CD4-positive, alpha-beta T cell treated with Interleukin-12 subunit alpha and Interleukin-12 subunit beta, for 1 hour (primary cell): ENCODE measurements at places on chromosomes 12 and 14.
A peak's percentile ranks its signal among the peaks of the same experiment; 100 is the strongest.

GRCh38 chr14:20855652-20856291 lies 35.4 kb upstream of the RNASE3 start:
- peak; percentile 68 for DNase-seq

GRCh38 chr12:26118308-26118707 lies 6.5 kb downstream of the BHLHE41 start:
- DNase-seq = no peak

DNA sequence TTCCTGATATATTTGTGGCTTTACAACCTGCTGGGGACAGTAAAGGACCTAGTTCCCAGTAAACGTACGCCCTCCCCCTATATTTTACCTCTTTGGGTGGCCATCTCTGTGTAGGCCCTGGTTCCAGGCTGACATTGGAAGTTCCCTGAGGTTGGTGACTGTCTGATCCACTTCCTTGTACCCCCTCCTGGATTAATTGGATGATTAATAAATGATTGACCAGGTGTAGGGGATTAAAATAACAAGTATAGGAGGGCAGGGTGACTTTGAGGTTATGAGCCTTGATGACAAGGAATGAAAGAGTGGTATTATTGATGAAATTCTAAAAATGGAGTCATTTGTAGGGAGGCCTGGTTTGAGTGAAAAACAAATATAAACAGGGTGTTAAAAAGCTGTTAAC lies 9.6 kb downstream of the SUSD6 start:
- DNase-seq = no peak

- no peak for DNase-seq
Observed at GRCh38 chr12:94812345-94812744, 162.0 kb upstream of the TMCC3 start.

- DNase-seq = no peak
Observed at GRCh38 chr14:71119832-71120231, 212.6 kb downstream of the PCNX1 start.

DNA sequence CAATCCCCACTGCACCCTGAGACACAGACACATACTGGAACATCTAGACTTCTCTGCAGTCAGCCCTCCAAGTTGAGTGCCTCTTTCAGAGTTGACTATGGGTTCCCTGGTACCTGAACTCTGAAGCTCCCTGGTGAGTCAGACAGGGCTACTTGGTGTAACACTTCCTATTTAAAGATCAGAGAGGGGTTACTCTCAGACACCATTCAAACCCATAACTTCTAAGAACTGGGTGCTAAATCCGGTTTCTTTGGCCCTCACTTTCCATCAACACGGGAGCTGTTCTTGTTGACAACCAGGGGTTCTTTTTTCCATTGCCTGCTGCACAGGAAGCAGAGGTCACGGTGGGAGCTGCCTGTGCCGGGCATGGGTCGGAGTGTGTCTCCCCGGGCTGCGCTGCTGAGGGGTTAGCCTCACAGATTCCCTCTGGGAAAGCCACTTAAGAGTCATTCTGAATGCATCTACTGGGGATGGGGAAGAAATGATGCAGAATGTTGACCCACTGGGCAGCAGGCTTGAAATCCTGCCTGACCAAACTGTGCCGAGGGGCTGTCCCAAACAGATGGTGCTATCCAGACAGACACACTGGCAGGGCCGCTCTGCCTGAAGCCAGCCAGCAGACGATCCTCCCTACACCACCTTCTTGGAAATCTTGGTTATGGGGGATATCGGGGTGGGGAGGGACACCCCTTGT lies 74.1 kb downstream of the PITPNM2 start:
- DNase-seq = peak; percentile 53

GRCh38 chr14:72742118-72742837 lies 151.6 kb downstream of the DPF3 start:
- DNase-seq = no peak

- no peak for DNase-seq
Observed at GRCh38 chr14:54593860-54594259, 26.9 kb downstream of the SAMD4A start.

DNA sequence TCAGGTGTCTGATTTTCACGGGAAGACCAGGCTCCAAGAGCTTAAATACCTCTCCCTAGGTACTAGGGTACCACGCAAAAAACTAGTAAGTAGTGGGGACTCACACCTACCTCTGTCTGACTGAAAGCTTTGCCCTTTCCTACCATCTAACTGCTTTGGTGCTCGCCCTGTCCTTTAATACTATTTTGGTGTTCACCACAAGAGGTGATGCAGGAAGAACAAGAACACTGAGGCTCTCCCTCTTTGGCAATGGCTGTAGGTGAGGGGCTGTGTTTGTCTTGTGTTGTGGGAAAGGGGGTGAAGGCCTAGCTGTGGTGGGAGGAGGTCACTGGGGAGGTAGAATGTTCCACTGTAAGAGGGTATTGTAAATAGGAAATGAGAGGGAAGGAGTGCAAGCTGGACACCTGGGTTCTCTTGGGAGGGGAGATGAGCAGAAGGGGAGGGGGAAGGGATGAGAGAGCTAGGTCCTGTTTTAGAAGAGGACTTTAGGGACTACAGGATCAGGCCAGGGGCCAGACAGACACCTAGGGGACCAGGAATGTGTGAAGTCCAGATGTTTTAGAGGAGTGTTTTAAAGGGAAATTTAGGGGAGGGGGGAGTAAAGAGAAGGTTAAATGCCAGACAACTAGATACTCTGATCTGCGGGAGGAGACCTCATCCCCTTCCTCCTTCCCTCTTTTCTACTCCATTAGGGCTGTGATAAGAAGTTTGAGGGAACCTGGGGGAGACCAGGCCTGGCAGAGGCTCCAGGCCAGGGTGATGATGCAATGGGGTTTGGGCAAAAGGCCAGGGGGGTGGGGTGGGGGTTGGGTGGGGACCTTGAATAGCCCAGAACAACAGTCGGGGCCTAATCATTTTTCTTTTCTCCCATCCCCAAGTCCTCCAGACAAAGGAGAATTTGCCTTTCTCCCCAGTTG lies 2.1 kb downstream of the ITGA5 start:
- peak; percentile 48 for DNase-seq

GRCh38 chr12:3145033-3145432 lies 67.9 kb downstream of the TSPAN9 start:
- DNase-seq = no peak

- no peak for DNase-seq
Observed at GRCh38 chr14:32259368-32260013, 56.4 kb upstream of the RNU6-8 start.

DNA sequence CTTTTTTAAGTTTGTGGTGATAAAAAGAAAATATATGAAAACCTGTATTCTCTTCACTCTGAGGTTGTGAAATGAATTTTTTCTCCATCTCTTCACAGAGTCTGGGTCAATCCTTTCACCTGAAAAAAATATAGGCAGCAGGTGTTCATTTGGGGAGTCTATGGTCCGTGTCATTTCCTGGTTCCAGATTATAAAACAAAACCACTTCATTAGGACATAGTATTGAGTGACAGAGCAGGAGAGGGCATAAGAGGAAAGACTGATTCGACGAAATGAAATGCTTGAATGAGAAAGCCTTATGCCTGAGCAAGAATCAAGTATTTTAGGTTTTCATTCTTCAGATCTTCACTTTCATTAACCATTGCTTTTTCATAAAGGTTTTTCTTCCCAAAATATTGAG lies 51.8 kb upstream of the NUAK1 start:
- DNase-seq = no peak

DNA sequence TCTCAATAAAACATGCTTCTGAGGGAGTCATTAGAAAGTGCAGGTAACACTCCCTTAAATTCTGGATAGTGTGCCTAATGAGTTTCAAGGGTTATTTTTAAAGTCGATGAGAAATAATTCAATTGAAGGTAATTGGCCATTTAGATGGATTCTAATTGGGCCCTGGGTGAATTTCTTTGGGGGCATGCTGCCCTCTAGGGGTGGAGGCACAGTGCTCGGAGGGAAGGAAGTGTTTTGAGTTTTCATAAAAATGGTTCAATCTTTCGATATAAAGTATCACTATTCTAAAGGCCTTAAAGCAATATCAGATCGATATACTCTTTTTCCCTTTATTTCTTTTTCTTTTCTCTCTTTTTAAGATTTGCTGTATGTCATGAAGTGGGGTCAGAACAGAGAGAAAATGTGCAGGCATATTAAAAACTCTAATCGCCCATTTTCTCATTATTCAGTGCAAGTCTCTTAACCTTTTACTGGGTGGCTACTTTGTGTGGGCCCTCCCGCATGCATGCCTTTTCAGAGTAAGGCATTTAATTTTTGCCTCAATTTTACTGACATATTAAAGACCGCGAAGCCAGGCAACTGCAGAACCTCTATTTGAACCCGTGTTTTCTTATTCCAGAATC lies 25.5 kb downstream of the NKX2-8 start:
- peak; percentile 5 for DNase-seq

DNA sequence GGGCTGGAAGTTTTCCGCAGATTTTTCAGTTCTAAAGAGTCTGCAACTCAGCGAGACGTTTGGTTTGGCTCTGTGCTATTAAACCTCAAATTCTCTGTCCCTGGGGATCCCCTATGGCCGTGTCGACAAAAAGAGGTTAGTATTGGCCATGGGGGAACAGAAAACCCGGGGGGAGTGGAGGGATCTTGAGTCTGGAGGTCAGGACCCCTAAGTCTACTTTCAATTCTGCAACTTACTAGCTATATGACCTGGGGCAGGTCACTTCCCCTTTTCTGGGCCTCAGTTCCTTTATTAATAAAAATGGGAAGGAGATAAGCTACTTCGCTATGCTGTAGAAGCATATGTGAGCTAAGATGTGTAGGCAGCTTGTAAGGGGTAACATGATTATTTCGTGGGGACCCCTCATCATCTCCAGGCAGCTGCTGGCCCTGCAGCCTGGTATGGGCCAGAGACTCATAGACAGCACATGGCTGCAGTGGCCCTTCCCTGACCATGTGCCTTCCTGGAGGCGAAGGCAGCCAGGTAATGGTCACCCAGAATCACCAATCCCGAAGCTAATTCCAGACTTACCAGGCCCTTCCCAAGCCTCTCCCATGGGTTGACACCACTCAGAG lies 8.6 kb downstream of the ASB2 start:
- no peak for DNase-seq

- DNase-seq = no peak
Observed at GRCh38 chr14:102189874-102190273, 50.2 kb downstream of the WDR20 start.

- DNase-seq = no peak
Observed at GRCh38 chr12:52032446-52032803, 18.8 kb upstream of the NR4A1 start.

- DNase-seq = no peak
Observed at GRCh38 chr12:95959107-95959506, 16.0 kb downstream of the AMDHD1 start.

GRCh38 chr12:40382217-40382616 lies 157.4 kb downstream of the LRRK2 start:
- no peak for DNase-seq

DNA sequence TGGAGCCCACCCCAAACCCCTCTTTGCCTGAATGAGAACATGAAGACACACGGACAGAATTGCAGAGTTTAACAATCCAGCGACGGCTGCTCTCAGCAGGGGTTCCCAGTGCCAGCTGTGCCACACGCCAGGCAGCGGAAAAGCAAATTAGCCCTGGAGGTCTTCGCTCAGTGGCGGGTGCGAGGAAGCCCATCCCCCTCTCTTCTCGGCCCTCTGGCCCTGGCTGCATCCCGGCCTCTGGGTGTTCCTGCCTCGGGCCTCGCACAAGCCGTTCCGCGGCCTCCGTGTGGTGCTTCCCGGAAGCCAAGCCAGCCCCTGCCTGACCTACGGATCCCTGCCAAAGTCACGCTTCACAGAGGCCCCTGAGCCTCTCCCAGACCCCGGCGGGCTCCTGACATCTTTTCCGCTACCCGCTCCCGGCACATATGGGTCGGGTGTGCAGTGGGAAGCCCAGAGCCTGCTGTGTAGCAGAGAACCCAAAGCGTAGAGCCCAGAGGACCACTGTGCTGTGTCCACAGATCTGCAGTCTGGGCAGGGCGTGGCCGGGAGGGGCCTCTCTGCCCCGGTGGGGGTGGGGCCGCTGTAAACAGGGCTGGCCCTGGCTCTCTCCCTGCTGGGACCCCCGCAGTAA lies 70.7 kb upstream of the GALNT9 start:
- DNase-seq = no peak

- peak; percentile 11 for DNase-seq
Observed at GRCh38 chr14:59870277-59871165, at the start of gene RTN1. TSS of gene RTN1 (minus strand) at chr14:59870776. CDS start at chr14:59870630, 146 bp downstream.

- DNase-seq = no peak
Observed at GRCh38 chr12:52416795-52417194, 10.7 kb upstream of the KRT82 start.

DNA sequence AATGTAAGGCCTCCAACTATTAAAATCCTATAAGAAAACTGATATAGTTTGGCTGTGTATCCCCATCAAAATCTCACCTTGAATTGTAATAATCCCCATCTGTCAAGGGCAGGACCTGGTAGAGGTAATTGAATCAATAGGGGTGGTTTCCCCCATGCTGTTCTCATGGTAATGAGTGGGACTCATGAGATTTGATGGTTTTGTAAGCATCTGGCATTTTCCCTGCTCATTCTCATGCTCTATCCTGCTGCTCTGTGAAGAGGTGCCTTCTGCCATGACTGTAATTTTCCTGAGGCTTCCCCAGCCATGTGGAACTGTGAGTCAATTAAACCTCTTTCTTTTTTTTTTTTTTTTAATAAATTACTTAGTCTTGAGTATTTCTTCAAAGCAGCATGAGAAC lies 31.9 kb downstream of the TSPAN19 start:
- no peak for DNase-seq

GRCh38 chr12:48854488-48854887 lies 2.5 kb upstream of the DDX23 start:
- no peak for DNase-seq

- no peak for DNase-seq
Observed at GRCh38 chr14:49303946-49304516, 282.1 kb downstream of the RPS29 start.

- no peak for DNase-seq
Observed at GRCh38 chr12:120039711-120040110, 50.7 kb downstream of the BICDL1 start.

GRCh38 chr12:67697967-67698366 lies 49.4 kb downstream of the DYRK2 start:
- no peak for DNase-seq

DNA sequence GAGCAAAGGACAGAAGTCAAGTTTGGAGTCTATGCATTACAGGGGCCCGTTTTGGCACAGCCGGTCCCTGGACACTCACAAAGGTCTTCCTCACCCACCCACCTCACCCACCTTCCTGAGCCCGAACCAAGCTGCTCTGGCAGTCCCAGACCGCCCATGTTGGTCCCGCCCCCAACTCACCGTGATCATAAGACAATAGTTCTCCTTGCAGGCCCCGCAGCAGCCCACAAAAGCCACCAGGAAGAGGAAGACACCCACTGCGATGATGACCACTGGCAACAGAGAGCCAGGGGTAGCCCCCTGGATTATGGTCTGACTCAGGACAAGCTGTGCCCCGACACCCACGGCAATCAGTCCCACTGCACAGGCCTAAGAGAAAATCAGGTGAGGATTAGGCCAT lies 1.8 kb downstream of the CD63 start:
- no peak for DNase-seq

- no peak for DNase-seq
Observed at GRCh38 chr14:57025456-57025855, 215.2 kb upstream of the OTX2 start.
